IPS DF 6.9 (cell line): ENCODE measurements at places on chromosomes 11 and 22.

GRCh38 chr11:120215634-120216033 is 4.8 kb downstream of the OAF start:
- no peak for DNase-seq

DNA sequence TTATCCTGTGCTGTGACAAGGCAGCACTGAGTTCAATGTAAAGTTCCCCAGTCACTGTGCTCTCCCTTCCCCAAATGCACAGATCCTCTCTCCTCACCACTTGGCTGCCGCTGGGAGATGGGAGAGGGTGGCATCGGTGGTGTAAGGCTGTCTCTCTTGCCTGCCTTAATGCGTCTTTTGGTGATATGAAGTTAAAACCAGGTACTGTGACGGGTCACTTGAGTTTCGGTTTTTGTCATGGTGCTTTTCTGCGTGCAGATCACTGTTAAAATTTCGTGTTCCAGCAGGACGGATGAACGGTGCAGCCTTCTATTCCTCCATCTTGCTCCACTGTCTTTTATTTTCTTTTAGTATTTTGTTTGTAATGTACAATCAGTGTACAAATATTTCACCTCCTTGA is 18.6 kb downstream of the GLB1L2 start:
- no peak for DNase-seq

- DNase-seq, result no peak
These were observed 39.5 kb downstream of the REXO2 start for GRCh38 chr11:114478768-114479167.

DNA sequence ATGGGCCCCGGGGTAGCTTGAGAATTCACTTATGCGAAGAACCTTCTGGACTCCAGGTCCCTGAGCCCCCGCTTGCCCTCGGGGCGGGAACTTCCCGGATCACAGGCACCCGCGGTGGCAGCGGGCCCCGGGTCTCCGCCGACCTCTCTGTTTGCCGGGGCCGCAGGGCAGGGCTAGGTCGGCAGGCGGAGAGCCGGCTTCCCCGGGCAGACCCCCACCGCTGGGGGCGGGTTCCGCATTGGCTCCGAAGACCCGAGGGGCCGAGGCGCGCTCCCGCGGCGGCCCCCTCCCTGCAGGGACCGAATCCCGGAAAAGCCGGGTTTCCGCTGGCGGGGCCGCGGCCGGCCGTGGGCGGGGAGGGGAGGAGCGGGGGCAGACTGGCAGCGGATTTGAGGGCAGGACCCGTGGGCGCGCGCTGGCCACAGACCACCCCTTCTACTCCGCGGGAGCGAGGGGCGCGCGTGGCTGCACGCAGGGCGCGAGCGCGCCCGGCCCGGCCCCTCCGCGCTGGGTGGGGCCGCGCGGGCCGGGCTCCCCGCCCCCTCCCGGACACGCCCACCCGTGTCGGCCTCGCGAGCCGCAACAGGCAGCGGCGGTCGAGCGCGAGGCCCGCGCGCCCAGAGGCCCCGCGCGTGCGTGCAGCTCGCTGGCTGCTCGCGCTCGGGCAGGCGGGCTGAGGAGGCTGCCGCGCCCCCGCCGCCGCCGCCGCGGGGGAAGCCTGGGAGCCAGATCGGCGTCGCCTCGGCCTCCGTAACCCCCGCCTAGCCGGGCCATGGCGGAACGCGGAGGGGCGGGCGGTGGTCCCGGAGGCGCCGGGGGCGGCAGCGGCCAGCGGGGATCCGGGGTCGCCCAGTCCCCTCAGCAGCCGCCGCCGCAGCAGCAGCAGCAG is at the start of gene PACS1:
Gene PACS1, plus strand, starts transcription at position 558 of the 889 bp plus-strand sequence. Its CDS starts 215 bp downstream, at position 773.
- DNase-seq, result no peak

DNA sequence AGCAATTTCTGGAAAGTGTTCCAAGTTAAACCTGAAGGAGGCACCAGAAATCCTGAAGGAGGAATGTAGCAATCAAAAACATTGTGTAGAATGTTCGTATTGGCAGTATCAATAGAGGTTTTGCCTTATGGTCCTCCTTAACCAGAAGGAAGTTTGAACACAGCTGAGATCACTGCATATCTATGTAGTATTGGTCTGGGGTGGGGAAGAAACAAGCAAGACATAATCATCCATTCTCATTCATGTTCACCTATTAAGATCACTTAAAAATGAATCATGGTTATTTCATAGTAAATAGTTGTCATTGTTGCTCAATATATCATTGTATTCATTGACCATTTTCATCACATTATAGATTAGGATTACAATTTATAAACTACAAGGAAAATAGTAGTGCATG is 160.5 kb downstream of the DDX10 start:
- no peak for DNase-seq

- no peak for DNase-seq
These were observed 18.3 kb upstream of the OR5M8 start for GRCh38 chr11:56509439-56509838.

- no peak for DNase-seq
These were observed 8.9 kb downstream of the RELT start for GRCh38 chr11:73384872-73385689.

DNA sequence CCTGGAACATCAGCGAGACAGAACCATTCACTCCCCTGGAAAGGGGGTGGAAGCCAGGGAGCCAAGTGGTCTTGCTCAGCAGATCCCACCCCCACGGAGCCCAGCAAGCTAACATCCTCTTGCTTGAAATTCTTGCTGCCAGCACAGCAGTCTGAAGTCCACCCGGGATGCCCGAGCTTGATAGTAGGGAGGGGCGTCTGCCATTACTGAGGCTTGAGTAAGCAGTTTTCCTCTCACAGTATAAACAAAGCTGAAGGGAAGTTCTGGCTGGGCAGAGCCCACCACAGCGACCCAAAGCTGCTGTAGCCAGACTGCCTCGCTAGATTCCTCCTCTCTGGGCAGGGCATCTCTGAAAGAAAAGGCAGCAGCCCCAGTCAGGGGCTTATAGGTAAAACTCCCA is 764.8 kb upstream of the LUZP2 start:
- DNase-seq, result no peak

GRCh38 chr22:44291674-44292360 is 20.9 kb downstream of the SHISAL1 start:
- DNase-seq, result no peak

GRCh38 chr11:46916286-46917108 is 1.9 kb downstream of the LRP4 start:
- DNase-seq, result no peak

- DNase-seq, result no peak
These were observed 3.9 kb downstream of the MSANTD2 start for GRCh38 chr11:124796312-124796711.

GRCh38 chr22:32476281-32477195 is 1.9 kb downstream of the FBXO7 start:
- DNase-seq, result no peak

GRCh38 chr11:340539-341512 is 20.2 kb upstream of the IFITM3 start:
- no peak for DNase-seq

GRCh38 chr11:62933750-62934495 is 12.8 kb upstream of the CHRM1 start:
- DNase-seq, result no peak

DNA sequence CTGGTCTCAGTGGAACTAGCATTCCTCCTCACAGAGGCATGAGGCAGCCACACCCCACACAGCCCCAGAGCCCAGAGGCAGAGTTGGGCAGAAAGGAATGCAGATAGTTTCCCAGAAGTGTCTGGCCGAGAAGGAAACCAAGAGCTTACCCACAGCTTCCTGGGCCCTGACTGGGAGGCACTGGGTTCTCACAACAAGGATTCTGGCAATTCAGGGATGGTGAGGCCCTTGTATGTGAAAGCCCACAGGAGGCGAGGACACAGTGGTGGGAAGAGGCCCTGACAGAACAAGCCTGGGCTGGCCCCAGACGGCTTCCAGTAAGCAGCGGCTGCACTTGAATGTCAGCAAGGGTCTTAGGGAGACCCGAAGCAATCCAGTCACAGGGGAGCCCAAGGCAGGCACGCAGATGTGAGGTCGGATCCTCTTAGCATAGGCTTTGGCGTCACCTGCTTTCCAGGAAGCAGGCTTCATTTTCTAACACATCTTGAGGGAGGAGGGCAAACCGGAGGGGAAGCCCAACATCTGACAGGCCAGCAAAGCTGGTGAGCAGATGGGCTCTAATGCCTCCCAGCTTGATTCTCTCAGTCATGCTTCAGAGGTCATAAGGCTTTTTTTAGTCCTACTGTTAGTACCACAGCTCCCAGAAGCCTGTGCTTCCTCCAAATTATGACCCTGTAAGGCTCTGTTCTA is 78.3 kb upstream of the AKIP1 start:
- DNase-seq, result no peak

DNA sequence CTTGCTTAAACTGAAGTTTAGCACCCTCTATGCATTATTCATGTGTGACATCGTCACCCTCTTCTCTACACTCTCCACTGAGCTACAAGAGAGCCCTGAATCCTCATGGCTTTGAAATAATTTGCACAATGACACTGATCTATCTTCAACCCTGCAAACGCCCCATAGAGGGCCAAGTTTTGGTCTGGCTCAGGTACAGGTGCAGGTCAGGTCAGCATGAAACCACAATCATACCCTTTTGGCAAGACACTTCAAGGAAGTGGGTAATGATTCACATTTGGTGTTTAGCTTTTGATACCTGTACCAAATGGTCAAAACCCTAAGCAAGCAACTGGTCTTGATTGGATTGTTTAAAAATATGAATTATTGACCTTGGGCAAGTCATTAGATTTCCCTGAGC is 122.2 kb upstream of the CADM1 start:
- DNase-seq, result no peak

GRCh38 chr11:34619062-34619516 is 1.8 kb upstream of the EHF start:
- no peak for DNase-seq

DNA sequence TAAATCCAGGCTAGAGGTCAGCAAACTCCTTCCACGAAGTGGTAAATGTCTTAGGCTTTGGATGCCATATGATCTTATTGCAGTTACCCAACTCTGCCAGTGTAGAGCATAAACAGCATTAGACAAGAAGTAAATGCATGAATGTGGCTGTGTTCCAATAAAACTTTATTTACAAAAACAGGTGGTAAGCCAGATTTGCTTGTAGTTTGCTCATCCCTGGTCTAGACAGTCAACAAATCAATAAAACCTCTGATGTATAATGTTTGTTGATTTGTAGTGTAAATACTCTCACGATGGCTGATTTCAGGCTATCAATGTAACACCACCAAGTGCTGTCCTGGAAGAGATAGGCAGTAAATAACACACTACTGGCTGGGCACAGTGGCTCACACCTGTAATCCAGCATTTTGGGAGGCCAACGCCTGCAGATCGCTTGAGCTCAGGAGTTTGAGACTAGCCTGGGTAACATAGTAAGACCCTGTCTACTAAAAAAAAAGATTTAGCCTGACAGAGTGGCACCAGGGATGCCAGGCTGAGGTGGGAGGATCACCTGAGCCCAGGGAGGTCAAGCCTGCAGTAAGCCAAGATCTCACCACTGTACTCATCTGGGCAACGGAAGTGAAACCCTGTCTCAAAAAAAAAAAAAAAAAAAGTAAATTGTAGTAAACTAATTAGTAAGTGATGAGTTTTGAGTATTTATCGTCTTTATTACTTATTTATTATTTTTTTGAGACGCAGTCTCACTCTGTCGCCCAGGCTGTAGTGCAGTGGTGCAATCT is 6.9 kb upstream of the CATSPER1 start:
- no peak for DNase-seq

- no peak for DNase-seq
These were observed 16.0 kb upstream of the SMIM35 start for GRCh38 chr11:118102721-118103261.

- DNase-seq, result no peak
These were observed 4.8 kb downstream of the SLC35E4 start for GRCh38 chr22:30640361-30640760.

GRCh38 chr22:39176143-39176713 is 23.7 kb upstream of the CBX7 start:
- no peak for DNase-seq

DNA sequence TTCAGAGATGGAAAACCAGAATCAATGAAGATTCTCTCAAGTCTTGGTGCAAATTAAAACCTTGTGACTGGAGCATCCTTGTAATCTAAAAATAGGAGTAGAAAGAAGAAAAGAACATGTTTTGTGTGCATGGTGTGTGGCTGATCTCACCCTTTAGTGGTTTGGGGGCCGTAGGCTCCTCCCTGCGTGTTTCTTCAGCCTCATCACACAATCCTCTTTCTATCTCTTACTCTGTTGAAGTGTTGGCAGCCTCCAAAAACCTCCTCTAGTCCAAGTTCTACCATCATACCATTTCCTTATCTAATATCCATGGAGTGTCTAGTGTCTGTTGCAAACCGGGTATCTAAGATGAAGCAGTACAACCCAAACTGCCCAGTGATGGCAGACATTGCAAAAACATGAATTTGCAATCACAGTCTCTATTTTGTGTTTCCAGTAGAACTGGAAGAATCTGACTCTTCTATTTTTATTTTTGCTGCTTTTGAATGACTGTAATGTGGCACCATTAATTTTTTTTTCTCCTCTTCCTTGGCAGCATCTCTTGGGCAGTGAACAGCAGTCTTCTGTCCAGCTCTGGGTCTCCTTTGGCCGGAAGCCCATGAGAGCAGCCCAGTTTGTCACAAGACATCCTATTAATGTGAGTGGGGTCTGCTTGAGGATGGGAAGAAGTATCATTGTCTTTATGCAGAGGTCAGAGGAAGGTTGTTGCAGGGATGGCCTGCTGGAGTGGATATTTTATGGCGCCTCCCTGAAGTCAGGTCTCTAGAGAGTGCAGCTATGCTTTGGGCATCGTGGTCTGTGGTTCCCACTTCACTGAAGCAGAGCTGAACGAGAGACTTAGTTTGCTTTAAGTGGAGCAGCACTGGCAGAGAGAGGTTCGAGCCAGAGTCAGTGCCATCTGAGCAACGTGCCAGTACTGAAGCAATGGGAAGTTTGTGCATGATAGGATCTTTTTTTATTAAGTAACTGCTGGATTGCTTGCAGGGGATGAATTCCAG is 60.0 kb upstream of the SORL1-AS1 start:
- DNase-seq, result no peak

DNA sequence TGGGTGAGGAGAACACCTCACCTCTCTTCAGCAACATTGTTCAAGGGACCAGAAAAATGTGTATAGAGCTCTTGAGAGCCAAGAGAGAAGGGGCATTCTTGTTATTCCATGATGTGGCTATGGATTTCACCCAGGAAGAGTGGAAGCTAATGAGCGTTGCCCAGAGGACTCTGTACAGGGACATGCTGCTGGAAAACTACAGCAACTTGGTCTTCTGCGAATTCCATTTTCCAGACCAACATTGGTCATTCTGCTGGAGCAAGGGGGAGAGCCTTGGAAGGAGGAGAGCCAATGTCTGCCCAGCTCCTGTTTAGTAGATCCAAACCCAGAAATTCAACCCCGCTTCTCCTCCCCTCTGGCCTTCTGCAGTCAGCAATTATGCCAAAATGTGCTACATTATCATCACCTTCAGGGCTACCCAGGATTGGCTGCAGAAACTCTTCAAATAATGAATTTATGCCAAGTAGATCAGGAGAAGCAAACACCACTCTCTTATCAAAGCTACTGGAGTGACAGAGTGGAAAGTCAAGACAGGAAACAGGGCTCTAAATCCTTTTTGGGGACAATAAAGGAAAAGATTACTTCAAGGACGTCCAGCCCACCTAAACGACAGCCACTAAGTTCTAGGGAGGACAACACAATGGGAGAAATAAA is 707.5 kb upstream of the LUZP2 start:
- no peak for DNase-seq
